ENCODE measurements at places on chromosomes 2 and 18.

DNA sequence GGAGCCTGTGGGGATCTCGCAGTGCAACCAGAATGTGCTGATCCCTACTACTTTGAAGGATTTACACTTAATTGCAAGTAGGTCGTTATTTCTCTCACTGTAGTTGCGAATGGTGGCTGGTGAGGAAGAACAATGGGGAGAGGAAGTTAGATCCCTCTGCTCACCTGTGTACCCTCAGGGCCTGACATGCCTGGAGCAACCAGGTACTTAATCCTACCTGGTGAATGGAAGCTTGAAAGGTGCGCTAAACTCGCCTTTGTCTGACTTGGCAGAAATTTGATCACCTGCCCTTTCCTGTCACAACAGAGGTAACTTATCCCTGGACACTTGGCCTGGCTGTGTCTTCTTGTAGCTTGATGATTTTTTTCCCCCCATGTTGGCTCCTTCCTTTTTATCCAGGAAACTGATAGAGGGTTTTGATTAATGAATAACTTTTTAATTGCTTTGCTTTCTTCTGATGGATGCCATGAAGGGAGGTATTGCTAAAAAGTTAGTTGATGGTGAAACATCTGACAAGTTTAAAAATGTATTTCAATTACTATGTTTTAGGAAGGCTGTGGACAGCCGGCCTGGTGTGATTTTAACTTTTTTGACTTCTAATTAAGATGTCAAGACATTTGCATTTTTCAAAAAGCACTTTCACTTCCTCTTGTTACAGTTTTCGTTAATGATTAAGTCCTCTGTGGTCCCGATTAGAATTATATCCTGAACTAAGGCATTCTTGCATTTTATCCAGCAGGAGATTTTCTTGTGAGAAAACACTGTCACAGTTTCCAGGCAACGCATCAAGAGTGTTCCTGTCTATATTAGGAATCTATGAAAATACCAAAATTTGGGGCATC is 9.2 kb downstream of the SGPP2 start:
- no peak for DNase-seq

GRCh38 chr2:20282916-20283592 is 58.1 kb upstream of the SDC1 start:
- DNase-seq = no peak

GRCh38 chr2:20419007-20419576 is 27.8 kb upstream of the RHOB start:
- DNase-seq = no peak

DNA sequence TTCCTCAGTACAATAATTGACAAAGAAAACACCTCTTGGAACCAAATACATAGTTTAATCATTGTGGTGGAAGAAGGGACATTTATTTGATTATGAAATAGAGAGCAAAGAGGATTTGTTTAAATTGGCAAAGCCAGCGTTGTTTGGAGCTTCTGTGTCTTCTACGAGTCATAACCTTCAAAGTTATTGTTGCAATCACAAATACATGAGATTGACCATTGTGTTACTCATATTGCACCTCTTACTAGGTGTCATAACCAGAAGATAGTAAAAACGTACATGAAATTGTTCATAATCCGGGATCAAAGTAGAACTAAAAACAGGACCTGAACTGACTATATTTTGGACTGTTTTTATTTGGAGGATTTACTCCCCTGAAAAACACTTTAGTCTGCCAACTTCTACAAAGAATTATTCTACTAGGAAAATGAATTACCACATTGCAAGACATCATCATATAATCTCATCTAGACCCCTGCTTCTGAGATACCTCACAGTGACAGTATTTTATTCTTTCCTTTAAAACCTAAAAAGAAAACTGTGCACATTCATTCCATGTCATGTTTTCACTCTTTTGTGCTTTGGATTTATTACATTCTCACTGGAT is 151.7 kb upstream of the KLF7 start:
- peak; percentile 83 for DNase-seq

GRCh38 chr2:149989447-149990063 is 402.0 kb upstream of the MMADHC start:
- DNase-seq = no peak

DNA sequence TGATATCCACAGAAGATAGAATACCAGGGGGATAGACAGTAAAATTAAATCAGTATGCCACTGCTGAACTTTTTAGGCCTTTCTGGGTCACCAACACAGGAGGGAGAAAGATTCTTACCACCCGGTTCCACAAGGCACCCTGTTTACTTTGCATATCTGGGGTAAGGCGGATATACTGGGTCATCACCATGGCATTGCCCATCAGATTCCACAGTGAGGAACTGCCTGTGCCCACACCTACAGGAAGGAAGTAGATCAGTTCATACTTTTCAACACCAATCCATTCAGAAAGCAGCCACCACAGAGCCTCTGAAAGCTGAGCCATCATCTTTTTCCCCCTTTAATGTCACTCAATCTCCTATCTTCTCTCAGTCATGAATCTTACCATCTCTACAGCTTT is 2.0 kb downstream of the LMAN2L start:
- DNase-seq = peak; percentile 12

- DNase-seq = peak; percentile 2
Observed at GRCh38 chr2:189024901-189025618, 50.9 kb downstream of the COL3A1 start.

GRCh38 chr2:204796581-204796980 is 251.3 kb downstream of the PARD3B start:
- peak; percentile 24 for DNase-seq

- DNase-seq = peak; percentile 14
Observed at GRCh38 chr2:20737505-20737904, 70.6 kb downstream of the GDF7 start.

- no peak for DNase-seq
Observed at GRCh38 chr2:109342256-109342850, 213.3 kb downstream of the SH3RF3 start.

DNA sequence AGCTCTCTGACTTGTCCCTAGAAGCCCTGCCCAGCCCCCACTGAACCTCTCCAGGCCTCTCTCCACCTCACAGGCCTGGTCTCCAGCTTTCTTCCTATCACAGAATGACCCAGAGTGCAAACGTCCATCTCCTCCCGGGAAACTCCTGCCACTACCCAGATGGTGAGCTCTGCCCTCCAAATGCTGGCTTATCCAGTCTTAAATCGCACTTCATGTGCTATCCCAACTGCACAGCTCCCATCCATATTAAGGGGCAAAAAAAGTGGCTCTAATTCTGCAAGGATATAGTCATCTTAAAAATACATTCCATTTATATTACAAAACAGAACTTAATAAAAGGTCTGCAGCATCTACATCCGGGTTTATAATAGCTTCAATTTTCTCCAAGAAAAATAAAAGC is 70.8 kb upstream of the CDC42EP3 start:
- no peak for DNase-seq

- no peak for DNase-seq
Observed at GRCh38 chr2:241595600-241596140, 37.1 kb downstream of the BOK start.

DNA sequence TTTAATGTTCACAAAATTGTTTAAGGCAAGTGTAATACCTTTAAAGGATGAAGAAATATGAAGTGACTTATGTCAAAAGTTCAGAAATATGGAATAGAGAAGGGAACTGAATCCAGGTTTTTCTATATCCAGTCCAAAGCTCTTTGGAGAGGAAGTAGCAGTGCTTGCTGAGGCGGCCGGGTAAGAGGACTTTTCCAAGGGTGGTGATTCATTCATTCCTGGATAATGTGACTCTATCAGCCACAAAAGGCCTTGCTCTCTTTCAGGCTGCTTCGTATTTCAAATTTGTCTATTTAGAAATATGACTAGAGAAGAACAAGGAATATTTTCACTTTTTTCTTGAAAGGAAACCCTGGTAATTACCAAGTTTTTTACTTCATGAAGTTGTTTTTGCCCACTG is 830.1 kb upstream of the ZEB2 start:
- DNase-seq = no peak

DNA sequence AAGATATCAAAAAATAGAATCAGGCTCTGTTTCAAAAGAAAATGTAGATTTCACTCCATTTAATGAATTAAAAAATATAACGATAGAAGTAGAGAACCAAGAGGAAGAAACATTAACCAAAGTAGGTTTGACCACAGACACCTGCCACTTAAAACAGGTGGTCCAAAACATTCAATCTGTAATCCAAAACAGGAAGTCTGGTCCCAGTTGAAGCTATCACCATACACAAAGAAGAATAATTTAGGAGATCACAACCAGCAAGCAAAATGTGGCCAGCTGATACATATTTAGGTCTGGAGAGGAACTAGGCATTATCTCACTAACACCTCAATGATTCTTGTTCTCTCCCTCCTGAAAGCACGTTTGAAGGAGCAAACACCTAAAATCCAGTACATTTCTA is 73.1 kb downstream of the FTCDNL1 start:
- DNase-seq = no peak

GRCh38 chr2:230184727-230185578 is 34.8 kb downstream of the SP110 start:
- no peak for DNase-seq

GRCh38 chr18:28485210-28485801 is 308.4 kb upstream of the CDH2 start:
- DNase-seq = no peak

- no peak for DNase-seq
Observed at GRCh38 chr2:107132070-107132469, 246.1 kb upstream of the ST6GAL2 start.

DNA sequence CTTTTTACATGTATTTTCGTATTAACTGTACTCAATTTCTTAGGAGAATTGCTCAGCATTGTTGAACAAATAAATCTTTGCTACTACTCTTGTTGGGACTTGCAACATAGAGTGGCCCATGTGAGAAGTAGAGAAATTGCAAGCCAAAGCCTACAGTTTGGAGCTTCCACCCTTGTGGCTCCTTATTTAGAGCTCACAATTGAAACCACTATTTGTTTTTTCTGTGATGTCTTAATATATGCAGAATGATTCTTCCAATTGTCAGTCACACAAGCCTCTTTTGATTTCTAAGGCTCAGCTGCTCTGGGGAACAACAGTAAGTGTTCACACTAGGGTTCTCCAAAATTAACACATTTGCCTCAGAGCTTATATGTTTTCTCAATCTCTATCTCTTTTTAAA is 60.2 kb upstream of the GALNT13 start:
- no peak for DNase-seq

DNA sequence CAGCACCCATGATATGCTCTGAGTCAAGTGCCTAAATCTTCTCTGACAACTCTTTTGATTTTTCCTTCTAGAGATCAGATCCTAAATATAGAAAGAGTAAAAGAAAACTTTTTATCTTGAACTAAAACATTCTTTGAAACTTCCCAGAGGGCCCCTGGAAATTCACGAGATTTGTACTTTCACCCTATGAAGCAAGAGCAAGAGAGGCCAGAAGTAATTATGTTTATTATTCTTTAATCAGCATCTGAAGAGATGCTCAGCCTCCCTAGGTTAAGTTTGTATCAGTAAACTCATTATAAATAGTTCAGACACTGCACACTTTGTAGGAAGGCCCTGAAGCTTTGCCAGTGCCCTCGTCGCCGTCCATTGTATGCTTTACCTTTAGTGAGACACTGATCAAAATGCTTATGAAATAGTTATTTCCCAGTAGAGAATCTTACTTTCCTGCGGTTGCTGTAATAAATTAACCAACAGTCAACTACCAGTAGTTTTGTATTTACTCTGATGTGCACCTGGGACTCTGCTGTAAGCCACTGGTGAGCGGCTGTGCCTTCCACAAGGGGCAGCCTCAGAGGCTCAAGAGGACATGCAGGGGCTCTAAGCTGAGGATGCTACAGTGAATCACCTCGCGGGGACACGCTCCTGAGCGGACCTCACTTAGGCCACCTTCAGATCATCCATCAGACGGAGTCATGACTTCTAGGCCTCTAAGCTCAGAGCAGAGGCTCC is 71.9 kb downstream of the BIN1 start:
- DNase-seq = no peak

- peak; percentile 82 for DNase-seq
Observed at GRCh38 chr2:199979832-199980628, 24.6 kb downstream of the MAIP1 start.

- DNase-seq = no peak
Observed at GRCh38 chr18:36354989-36355388, 57.5 kb downstream of the FHOD3 start.

DNA sequence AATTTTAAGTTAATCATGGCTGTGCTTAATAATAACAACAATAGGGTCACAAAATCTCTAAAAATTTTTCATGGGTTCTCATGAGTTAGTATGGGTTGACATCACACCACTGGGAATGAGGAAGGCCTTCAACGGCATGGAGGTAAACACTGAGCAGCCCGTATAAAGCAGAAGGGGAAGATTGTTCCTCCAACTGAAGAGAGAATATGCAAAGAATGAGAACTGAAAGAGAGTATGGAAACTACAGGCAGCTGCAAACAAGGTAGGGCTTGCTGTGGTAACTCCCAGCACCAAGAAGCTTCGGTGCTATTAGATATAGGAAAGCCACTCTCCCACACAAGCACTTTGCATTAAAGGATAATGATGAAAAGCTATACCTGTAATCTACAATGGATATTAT is 1242.3 kb upstream of the CELF4 start:
- DNase-seq = no peak

DNA sequence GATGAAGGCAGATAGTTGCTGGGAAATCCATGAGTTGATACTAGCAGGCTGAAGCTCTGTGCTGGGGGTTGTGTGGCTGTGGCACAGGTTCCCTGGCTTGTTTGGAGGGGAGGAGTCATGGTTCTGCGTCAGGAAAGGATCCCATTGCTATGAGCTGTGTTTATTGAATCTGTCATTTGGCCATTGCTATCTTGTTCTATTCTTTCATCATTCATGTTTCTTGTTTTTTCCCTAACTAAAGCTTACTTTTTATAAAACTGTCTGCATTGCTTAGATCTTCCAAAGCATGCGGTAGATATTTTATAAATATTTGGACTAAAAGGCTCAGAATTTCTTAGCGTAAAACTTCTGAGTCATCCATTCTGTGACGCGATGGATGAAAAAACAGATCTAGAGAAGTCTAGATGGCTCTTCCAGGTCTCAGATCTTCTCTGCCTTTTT is 335.3 kb downstream of the PTPRM start:
- DNase-seq = no peak

- DNase-seq = no peak
Observed at GRCh38 chr18:78303519-78304191, 676.0 kb upstream of the SALL3 start.

DNA sequence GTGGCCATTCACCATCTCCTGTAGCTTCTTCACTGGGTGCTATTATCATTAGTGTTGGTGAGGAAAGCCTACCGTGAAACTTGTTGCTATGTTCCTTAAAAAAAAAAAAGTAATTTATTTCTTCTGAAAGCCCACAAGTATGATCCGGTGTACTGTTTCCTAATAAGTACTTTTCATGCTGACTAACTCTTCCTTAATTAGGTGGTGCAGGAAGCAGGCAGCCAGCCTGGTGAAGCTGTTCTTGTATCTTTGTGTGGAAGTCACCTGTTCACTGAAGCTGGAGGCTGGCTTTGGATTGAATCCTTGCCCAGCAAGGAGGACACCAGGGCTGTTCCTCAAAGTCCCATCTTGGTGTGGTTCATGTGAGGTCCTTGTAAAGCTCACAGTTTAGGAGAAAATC is 321.7 kb upstream of the THSD7B start:
- no peak for DNase-seq

All from activated CD4-positive, alpha-beta T cell treated with anti-CD3 and anti-CD28 coated beads, Interleukin-2, amount 50 U/mL, for 16 hours (primary cell).